ENCODE measurements at places on chromosomes 1 and 21.

DNA sequence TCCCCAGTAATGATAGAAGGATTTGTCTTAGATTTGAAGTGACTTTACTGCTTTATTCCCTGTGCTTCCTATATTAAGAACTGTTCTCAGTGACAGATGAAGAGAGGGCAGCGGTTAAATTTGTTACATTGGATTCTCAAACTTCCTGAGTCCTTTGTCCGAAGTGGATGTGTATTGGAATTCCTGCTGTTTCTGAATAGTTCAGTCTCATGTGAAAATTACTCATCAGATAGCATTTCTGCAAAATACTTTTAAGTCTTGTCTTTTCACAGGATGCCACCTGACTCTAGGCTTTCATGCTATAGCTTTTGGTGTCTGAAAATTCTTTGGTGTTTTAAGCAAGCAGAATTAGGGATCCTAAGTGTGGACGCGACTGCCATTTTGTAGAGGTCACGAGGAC lies 83.6 kb downstream of the PRDM2 start:
- DNase-seq, result no peak

DNA sequence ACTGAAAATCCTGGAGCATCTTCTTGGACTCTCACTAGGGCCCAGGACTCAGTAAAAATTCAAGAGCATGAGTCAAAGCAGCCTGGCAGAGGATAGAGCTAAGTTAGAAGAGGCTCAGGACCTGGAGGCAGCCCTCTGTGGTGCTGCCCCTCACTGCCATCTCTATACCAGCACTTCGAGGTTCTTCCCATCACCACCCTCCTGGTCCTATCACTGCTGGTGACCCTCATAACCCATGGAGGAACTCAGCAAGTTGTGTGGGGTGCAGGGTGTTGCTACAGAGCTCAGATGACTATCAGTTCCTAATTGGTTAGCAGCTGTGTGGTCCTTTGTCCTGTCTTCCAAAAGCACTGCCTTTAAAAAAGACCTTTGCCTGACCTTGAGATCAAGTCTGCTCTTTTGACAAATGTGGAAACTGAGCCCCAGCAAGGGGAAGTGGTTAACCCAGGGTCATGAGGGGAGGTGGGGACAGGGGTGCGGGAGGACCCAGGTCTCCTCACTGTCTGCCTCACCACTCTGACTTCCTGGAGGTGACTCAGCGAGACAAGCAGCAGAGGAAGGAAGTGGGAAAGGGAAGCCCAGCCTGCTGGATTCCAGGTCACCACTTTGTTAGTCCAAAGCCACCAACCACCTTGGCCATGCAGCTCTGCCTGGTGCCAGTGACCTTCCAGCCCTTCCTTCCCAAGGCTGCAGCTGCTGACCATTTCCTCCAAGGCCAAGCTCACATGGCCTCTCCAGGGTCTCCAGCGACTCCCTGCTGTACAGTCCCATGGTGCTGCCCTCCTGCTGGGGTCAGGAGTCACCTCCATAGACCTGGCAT lies 199.4 kb upstream of the EDN2 start:
- no peak for DNase-seq

- DNase-seq, result no peak
Measured at GRCh38 chr1:171521567-171521966, 36.2 kb downstream of the PRRC2C start.

GRCh38 chr1:224127925-224128819 lies 14.3 kb downstream of the FBXO28 start:
- DNase-seq, result no peak

DNA sequence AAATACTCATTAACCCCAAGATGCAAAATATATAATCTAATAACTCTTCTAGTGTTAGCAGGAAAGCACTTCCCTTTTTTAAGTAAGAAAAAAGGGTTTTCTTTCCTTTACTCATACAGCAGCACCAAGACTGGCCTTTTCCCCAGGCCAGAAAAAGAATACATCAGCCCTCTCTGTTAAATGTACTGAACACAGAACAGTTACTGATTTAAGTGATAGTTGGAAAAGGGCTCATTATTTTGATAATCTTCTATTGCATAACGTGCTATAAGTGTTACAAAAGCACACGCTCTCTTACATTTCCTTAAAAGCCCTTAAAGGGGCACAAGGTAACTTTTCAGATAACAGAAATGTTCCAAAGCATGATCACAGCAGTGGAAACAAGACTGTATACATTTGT lies 142.9 kb downstream of the TIAM1 start:
- no peak for DNase-seq

Data from stimulated activated CD8-positive, alpha-beta memory T cell treated with anti-CD3 and anti-CD28 coated beads, Interleukin-2, amount 100 ng/mL, for 1 hour (primary cell).